RCC 7860 (cell line): ENCODE measurements at places on chromosomes 2 and 18.
A peak's percentile ranks its signal among the peaks of the same experiment; 100 is the strongest.

DNA sequence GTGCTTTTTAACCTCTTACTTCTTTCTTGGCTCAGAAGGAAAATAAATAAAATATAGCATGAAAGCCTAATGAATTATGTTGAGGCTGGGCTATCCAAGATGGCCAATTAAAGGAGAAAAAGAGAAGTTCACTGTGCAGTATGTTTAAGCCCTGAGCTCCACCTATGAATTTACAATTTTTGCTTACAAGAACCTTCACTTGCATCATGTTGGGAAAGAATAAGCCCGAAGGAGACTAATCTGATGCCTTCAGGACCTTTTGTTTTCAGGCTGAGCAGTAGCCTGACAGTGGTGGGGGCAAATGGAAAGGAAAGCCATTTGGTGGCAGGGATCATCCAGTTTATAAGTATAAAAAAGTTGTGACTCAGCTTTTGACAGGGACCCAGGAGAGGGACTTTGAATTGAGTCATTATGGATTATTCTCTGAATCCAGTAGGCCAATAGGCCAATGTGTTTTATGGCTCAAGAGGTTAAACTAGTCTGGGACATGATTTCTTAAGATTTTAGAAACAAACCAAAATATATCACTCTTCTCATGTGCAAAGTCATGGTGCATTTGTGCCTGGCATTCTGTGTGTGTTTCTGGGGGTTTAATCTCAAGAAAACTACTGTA is 56.9 kb downstream of the E2F6 start:
- DNase-seq, result no peak

DNA sequence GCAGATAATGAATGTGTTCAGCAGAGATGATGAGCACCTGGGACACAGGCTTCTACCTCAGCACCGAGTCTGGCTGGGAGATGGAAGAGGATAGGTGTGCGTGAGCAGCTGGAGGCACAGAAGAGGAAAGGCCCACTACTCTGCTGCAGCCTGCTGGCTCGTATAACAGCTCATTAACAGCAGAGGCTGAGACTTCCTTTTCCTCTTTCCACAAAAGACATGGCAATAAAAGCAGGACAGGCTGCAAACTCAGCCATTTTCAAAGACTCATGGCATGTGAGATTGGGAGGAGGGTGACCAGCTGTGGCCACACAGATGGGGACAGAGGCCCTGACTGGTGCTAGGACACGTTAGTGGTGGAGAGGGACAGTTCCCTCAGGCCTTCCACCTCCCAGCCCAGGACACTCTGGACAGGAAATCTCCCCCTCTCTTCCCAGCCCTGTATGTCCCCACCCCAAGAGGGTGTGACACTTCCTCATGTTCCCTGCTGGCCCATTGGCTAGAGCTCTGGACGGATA is 60.3 kb downstream of the CACNB4 start:
- no peak for DNase-seq

GRCh38 chr2:118857677-118858484 is 10.4 kb upstream of the EN1 start:
- DNase-seq, result no peak

- no peak for DNase-seq
These were observed 87.2 kb downstream of the RHOB start for GRCh38 chr2:20533993-20534622.

GRCh38 chr2:177758591-177759371 is 313.8 kb downstream of the PDE11A start:
- DNase-seq, result no peak

- DNase-seq, result peak; percentile 53
These were observed 51.3 kb upstream of the NABP1 start for GRCh38 chr2:191626497-191627151.

- no peak for DNase-seq
These were observed 31.7 kb downstream of the ACMSD start for GRCh38 chr2:134869946-134870736.

GRCh38 chr2:235848055-235848454 is 320.1 kb downstream of the GBX2 start:
- no peak for DNase-seq

- peak; percentile 62 for DNase-seq
These were observed 153.0 kb downstream of the TMEM247 start for GRCh38 chr2:46632349-46632748.
